Thymus (tissue), 14 donors: ENCODE measurements at places on chromosomes 4 and X.
A peak's percentile ranks its signal among the peaks of the same experiment; 100 is the strongest.

- DNase-seq, result no peak
These were observed 167.6 kb downstream of the ARHGAP24 start for GRCh38 chr4:85642356-85643100.

GRCh38 chrX:155262970-155263754, 1.1 kb downstream of the RAB39B start:
- peak; percentile 7 for DNase-seq

DNA sequence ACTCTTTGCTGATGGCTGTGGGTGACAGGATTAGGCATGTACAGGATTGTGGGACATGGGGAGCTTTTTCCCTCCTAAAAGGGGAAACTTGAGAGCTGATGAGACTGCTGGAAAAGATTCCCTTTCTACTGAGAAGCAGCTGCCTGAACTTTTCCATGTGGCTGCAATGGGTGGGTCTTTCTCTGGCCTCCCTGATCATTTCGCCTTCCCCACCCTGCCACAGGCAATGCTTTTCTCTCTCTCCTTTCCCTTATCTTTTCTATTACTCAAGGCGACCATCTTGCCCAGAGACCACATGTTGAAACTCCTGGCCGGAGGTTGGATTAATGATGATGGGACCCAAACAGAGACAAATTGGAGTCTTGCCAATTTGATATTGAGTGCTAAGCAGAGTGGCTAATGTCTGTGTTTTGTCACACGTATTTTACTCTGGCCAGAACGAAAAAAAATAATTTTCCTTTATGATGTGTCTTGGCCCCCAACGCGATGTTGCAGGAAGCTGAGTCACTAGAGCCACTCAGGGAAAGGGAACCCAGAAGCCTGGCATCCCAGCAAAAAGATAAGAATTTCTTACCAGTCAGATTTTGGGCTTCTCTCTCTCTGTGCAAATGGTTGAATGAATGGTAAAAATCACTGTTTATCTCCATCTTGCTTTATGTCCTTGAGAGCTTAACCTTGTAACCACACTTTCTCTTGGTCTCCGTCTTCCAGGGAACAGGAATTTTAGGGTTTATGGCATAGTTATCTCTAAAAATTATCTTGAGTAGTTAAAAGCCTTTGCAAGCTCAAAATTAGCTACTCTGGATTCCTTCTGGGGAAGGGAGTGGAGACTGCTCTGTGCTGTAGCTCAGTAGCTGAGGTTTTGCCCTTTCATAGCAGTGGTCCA, 19.4 kb upstream of the ATP8A1 start:
- no peak for DNase-seq

- no peak for DNase-seq
These were observed 680.9 kb upstream of the PITX2 start for GRCh38 chr4:111303806-111304205.

GRCh38 chr4:151718984-151719955, 41.5 kb downstream of the GATB start:
- no peak for DNase-seq

- no peak for DNase-seq
These were observed 17.9 kb downstream of the UBE2K start for GRCh38 chr4:39715788-39716187.

DNA sequence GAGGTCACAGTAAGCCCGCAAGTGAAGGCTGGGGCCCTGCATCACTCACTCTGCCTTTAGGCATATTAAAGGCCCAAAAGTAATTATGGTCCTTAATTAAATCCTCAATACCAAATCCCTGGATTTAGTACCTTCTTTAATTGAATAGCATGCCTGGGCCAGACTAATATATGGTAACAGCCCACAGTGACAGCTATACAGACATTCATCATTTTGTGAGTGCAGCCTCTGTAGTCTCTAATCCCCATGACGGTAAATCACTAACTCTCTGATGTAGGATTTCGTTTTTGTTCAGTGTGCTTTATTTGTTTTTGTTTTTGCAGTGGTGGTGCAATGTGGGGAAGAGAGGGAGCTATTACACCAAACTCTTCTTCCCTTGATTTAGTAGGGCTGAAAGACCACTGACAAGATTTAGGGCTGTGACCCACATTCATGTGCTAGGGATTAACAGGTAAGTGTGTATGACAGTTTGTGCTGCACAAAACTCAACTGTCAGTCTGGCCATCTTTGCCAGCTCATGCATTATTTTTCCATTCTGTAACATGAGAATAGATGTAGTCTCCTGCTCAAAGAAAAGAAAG, 60.6 kb upstream of the SLC39A8 start:
- DNase-seq, result no peak

- DNase-seq, result no peak
These were observed 20.8 kb downstream of the USO1 start for GRCh38 chr4:75745161-75745560.
